ENCODE measurements at places on chromosomes 2 and 18.

DNA sequence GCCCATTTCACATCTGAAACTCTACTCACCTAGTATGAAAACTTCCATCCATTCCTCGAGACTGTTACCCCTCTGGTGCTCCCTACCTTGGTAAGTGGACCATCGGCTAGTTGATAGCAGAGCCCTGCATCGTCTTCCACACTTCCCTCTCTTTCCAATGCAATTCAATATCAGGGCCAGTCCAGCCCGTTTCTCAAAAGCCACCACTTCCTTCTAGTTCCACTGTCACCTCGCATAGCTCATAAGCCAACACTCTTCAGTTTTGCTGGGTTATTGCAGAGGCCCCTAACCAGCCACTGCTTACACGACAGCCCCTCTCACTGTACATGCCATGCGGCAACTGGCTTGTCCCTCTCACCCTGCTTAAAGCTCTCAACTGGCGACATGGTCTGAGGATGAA lies 10.2 kb upstream of the ZNF407 start:
- DNase-seq, result no peak

- DNase-seq, result no peak
Observed at GRCh38 chr2:159129824-159130223, 156.7 kb downstream of the WDSUB1 start.

GRCh38 chr2:227579791-227580190 lies 18.9 kb upstream of the SCYGR2 start:
- DNase-seq, result no peak

GRCh38 chr18:42950732-42951131 lies 164.8 kb downstream of the RIT2 start:
- no peak for DNase-seq

- DNase-seq, result no peak
Observed at GRCh38 chr2:208010506-208010905, 14.8 kb downstream of the PLEKHM3 start.

DNA sequence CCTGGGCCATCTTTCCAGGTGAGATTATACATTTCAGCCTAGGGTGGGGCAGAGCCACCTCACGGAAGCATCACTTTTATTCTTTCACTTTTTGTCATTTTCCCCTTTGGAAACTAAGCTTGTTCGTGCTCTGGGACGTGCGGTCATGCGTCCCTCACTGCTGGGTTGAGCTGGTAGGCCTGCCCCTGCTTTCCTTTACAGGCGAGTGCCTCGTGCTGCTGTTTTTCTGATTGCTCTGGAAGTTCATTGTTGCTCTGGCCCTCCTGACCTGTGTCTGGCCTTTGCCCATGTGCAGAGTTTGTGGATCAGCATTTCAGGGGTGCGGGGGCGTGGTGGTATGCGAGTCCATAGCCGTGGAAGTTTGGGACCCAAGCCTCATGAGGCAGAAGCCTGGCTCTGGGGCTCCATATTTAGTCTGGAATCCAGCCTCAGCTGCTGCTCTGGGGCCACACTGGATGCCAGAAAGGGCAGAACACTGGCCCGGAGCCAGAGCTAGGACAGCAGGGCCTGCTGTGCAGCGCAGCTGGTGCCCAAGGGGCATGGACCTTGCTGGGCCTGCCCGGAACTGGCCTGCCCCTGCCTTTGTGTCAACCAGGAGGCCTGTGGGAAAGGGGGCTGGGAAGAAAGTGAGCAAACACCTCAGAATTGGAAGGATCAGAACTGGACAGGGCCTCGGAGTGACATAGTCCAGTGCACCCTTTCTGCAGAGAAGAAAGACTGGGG lies 51.1 kb downstream of the CTIF start:
- no peak for DNase-seq

GRCh38 chr2:222296911-222297599 lies 1.7 kb downstream of the PAX3 start:
- DNase-seq, result no peak

DNA sequence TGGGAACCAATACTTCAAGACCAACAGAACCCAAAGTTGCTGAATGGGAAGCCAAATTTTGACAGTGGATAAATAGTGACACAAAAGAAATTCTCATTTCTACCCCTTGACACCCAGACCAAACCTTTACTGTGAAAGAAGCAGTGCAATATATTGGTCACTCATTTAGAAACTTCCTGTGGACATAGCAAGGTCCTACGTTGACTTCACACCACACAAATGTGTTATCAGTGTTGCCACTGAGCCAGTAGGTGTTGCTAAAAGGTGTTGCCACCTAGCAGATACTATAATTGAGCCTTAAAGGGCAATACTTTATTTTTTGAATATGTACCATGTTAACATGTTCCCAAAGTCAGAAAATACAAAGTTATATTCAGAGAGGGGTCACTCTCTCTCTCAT lies 1008.9 kb upstream of the CDH2 start:
- no peak for DNase-seq

DNA sequence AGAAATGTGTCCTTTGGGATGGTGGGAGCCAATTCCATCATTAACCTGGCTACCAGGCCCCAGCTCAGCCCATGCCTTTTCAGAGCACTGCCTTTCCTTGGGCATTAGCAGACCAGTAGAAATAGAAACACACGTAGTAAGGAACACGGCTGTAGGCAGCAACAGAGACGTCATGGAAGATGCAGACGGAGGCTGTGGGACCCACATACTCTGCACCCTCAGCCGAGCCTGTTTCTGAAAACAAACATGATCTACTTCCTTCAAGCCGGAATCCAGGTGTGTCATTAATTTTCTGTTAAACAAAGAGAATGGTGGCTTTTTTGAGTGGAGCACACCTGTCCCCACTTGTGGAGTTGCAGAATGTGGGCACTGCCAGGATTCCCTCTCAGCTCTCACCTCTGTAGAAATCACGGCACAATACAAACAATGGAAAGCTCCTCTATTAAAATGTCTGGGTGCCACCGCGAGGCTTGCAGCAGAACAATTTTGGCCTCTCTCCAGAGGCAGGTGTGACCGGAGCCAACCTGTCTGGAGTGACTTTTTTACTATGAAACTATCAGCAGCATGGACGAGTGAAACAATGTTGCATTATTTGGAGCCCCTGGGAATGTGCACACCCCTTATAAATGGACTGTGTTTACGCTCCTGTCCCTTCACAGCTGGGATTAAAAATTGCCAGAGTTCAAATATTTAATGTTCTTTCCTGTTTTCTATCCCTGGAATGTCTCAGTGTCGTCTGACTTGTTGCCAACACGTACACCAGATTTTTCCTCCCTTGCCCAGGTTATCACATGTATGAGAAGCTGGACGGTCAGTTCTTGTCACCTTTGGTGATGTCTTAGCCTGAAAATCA lies 31.7 kb downstream of the SPP2 start:
- DNase-seq, result no peak

DNA sequence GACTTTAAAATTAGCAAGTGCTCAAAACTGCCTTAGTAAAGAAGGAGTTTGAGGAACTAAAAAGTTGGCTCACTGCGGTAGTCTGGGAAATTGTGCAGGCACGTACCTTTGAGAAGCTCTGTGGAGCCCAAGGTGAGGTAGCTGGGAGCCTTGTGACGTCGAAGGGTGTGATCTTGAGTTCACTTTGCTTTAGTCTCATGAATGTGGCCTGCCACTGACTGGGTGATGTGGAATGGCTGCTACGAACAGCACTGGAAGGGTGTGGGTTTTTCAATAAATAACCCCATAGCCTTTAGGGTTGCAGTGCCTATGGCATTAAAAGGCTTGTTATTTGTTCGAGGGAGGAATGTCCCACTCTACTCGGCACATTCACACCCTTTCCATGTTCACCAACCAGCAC lies 312.3 kb downstream of the PRKCE start:
- DNase-seq, result no peak

DNA sequence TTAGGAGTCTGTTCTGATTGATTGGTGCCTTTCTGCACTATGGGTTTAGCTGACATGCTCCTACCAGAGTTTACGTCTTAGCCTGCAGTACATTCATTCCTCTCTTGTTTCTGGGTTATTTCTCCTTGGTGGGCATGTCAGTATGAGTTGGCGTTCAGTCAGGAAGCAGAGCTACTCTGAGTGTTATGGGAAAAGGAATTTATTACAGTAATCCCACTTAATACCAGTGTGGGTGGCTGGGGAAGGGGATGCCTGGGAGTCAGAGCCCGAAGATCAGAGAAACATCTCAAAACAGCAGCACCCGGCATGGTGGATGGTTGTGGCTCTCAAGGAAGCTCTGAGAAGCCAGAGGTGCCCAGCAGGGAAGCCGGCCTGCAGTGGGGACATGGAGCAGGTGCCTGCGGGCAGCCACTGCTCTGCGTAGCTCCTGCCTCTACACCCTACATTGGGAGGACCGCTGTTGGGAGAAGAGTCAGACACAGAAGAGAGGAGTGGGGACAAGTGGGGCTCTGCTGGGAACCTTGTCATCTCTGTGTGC lies 48.9 kb downstream of the RAB31 start:
- no peak for DNase-seq

DNA sequence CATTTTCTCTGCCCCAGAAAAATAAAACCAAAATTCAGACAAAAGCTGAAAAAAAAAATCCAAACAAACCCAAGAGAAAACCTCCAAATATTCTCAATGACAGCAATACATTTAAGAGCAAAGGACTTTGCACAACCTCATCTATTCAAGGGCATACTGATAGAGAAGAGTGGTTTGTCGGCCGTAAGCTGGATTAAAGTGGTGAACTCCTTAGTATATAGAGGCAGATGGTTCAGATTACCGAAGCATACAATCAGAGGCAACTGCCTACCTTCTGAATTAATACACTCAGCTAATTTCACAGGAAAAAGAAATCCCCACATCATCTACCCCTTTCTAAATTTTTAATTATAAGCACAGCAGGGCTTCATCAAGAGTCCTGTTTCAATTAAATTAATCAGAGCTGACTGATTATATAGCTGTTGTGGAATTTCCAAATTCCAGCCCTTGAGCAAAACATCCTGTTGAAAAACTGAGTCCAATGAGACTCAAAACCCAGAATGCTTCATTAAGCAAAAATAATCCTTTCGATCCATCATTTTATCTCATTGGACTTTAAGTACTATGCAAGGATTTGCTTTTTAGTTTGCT lies at the start of gene CPLX4:
Gene CPLX4 (minus strand): TSS at position 190 of the 591 bp plus-strand sequence. CDS start 187 bp downstream, at position 3.
- DNase-seq, result no peak

DNA sequence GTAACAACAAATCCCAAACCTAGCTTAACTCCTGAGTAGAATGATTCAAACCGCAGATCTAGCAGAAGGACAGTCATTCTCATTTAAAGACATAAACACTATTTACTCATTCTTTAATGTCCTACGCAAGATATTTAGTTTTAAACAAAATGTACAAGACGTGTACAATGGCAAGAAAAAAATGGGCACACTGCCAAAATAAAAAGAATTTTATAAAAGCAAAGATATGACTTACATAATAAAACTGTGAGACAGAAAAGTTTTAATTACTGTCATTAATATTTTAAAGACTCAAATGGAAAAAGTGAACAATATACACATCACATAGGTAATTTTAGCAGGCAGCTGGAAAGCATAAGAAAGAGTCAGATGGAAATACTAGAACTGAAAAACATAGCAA lies 157.8 kb downstream of the GALNT13 start:
- DNase-seq, result no peak

DNA sequence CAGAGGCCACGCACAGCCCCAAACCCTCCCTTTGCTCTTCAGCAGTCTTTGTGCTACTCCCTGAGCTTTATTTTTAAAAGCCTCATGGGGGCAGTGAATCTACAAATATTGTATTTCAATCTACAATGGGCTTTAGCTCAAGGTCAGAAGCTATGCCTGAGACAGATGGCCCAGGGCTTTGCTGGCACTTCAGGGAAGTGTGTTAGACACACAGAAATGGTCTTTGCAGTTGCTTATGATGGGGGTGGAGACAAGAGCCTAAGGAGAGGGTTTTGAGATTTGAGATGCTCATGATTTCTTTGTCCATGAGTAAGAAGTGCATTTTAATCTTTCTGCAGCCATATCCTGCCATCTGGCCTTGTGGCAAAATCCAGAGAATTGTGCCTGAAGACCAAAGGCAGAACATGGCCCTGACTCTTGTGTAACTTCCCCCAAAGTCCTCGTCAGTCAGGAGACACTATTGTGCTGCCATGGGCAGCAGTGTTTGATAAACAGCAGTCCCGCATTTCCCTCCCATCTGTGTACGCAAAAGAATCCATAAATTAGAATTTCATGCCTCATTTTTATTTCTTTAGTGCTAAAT lies 92.6 kb downstream of the VAPA start:
- no peak for DNase-seq

DNA sequence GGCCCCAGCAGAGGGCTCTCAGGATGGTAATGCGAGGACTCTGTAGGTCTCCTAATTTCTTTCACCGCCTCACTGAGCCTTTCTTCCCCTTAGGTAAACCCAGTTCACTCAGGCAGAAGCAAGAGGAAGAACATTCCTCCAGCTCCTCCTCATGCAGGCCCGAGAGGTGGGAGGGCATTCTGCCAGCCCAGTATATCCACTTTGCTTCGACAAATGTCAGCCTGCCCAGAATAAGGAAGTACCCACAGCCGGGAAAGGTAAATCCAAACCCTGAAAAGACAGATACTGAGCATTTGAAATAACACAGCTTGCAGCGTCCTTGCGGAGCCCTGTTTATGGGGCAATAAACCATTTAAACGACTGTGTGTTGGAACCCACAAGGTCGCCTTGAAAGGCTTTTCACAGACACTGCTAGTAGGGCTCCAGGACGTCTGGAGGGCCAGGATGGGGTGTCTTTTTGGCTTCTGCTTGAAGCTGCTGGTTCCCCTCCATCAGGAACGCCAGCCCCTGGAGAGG lies 63.0 kb upstream of the STPG4 start:
- DNase-seq, result no peak

- DNase-seq, result no peak
Observed at GRCh38 chr2:12675352-12675795, 41.4 kb upstream of the TRIB2 start.

DNA sequence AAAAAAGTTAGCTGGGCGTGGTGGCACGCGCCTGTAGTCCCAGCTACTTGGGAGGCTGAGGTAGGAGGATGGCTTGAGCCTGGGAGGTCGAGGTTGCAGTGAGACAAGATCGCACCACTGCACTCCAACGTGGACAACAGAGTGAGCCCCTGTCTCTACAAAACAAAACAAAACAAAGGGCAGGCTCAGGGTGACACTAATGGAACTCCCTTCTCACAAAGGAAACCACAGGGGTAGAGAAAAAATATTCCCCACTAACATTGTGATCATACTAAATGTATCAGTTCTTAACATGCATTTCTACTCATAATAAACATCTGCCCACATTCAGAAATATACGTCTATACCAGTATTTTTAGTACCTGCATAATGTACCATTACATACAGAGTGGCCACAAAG lies 21.1 kb downstream of the STAM2 start:
- DNase-seq, result no peak

DNA sequence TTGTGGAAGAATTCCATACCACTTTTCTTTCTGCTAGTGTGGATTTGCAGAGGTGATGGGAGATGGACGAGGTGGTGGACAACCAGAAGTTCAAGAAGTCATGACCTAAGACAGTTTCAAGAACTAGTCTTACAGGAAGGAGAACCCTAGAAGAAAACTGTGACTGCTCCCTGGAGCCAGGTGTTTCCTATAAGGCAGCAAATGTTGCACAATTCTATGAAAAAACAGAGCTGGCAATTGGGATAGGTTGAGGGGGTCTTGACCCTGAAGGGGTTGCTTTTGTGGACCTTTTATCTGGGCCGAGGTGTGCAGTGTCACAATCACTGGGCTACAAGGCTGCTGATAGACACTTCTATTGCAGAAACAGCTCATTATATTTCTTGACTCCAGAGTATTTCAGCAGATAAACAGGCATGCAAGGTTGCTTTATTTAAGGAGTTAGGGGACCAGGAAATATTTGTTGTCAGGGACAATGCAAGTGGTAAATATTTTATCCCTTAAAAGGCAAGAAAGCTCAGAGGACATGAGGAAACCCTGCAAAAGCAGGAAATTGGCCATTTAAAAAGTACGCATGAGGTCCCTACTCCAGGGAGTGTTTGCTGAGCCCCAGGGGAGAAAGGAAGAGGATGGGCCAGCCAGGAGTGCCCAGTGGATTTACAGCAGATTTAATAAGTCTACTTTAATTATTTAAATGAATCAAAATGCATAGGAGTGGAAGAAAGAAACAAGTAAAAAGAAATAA lies 22.9 kb downstream of the APCDD1 start:
- DNase-seq, result no peak
